Gastrocnemius medialis (tissue), 4 donors: ENCODE measurements at places on chromosomes 3 and 15.

- DNase-seq, result no peak
Measured at GRCh38 chr15:38662033-38662802, 97.6 kb upstream of the RASGRP1 start.

DNA sequence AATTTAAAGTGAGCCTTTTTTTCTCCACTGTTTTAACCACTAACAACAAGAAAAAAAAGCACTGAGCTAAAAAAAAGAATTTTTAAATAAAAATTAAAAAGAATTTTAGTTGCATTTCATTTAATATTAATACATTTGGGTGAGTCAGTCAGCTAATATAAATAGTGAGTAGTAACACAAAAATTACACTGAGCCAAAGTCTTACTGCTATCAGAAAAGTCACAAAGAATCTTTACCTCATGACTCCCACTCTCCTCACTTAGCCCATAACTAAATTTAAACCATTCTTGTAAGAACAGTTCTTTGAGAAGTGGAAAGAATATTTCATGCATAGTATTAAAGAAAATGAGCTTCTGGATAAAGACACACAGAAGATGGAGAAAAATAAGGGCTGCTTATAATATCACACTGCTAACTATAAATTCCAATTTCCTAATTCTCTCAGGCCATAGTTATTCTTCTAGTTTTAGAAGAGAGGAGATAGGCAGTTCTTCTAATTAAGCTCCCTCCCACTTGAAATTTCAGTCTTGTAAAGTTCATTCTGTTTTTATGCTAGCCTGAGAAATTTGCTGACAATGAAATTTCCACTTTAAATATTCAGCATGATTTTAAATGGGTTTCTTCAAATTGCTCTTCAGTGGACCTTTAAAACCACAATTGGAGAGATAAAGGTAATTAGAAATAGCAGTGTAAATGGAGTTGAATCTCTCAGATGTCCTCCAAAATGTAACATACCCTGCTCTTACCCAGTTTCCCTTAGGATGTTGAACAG is 17.6 kb downstream of the SHQ1 start:
- DNase-seq, result no peak

- no peak for DNase-seq
Measured at GRCh38 chr3:20125897-20126296, 60.1 kb downstream of the SGO1 start.

DNA sequence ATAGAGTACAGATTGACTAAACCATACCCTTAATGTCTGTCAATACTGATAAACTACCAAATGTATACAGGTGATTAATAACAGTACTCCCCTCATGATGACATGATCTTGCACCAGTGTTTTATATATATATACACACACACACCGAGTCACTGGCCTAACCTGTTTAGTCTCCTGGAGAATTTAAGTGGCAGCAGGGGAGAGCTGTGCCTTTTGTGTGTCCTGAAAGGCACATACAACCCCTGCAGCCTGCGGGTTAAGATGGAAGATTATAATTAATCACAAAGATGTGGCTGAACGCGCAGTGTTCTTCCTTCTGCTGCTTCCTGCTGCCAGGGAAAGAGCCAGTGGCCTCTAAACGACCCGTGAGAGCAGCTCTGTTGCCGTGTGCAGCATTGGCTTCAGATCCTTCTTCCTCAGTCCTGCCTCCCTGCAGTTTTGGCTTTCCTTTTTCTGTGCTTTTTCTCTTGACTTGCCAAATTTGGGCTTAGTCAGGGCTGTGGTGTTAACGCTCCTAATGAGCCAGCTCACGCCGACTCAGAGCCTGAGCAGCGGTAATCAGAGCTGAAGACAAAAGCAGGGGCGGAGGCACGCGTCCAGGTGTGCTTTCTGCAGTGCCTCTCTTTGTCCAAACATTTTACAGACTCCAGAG is 42.5 kb upstream of the UBE3A start:
- no peak for DNase-seq

DNA sequence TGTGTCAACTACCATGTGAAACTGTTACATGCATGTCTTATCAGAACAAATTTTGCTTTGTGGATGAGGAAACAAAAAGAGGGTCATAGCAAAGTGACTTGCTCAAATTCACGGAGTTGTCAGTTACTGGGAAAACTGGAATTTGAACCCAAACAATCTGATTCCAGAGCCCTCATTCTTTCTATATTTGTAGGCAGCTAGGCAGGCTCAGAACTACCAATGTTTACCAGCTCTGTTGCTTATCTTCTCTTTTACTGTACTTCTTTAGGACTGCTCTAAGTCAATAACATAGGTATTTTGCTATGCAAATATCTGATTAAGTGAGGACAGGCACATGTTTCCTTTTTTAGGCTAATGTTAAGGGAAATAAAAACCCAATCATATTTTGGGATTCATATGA is 450.5 kb downstream of the ZPLD1 start:
- DNase-seq, result no peak

DNA sequence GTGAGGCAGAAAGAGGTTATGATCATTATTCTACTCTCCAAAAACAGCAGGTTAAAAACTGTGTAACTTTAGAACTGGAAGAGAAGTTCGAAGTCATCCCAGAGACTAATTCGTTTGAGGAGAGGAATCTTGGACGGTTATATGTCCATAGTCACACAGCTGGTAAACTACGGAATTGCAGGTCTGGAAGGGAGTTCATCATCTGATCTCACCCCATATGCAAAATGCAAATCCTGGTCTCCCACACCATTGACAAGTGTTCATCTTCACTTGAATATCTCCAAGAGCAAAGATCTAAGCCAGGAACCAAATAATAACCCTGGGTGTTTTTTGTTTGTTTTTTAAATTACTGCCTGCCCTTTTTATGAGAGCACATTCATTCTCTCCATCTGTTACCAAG is 53.1 kb downstream of the FAM98B start:
- no peak for DNase-seq

GRCh38 chr15:40323953-40324937 is 753 bp downstream of the INAFM2 start:
- no peak for DNase-seq

DNA sequence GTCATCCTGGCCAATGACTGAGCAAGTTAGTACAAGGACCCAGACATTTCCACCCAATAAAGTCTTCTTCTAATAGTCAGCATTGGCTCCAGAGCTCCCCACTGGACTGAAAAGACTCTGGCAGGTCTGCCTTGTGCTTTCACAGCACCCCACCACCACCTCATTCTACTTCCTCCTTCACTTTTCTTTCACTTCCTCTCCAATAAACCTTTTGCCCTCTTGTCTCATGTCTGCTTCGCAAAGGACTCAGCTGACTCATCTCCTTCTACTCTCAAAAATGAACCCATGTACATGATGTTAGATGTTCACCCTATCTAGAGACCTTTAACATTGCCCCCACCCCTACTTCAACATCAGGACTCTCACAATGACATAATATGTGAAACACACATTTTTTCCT is 181.0 kb upstream of the PPP2R3A start:
- DNase-seq, result no peak

GRCh38 chr3:194314388-194315068 is 36.6 kb downstream of the CPN2 start:
- DNase-seq, result no peak

DNA sequence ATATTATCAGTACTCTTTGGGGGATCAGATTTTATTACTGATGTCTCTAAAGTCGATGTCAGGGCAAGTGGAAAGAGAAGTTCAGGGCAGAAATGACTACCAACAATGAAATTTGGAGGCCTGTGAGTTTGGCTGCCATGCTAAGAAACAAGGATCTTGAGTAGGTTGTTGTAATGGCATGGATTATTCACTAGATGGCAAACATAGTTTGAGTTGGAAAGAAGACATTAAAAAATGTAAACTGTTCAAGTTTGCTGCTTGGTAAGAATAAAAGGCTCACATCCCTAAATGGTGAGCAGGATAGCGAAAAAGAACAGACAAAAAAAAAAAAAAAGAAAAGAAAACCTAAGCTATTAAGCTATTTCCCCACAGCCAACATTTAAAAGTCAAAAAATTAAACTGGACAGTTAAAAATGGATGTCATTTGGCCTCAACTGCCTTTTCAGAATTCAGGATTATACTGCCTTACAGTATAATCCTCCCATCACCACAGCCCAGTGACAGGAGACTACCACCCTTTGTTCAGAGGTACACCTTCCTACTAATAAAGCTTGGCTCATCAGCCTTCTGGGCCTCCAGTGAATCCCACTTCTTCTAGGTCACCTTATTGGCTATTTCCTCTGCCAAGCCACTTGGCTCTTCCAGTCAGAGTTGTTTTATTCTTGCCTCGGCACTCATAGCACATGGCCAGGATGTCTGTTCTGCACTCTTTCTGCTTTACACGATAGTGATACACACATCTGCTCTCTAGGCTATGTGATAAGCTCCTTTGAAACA is 163.7 kb downstream of the PLD1 start:
- no peak for DNase-seq

- no peak for DNase-seq
Measured at GRCh38 chr3:132564070-132564465, 33.0 kb upstream of the ACKR4 start.

GRCh38 chr3:160402221-160403027 is 3.0 kb downstream of the SMC4 start:
- no peak for DNase-seq

DNA sequence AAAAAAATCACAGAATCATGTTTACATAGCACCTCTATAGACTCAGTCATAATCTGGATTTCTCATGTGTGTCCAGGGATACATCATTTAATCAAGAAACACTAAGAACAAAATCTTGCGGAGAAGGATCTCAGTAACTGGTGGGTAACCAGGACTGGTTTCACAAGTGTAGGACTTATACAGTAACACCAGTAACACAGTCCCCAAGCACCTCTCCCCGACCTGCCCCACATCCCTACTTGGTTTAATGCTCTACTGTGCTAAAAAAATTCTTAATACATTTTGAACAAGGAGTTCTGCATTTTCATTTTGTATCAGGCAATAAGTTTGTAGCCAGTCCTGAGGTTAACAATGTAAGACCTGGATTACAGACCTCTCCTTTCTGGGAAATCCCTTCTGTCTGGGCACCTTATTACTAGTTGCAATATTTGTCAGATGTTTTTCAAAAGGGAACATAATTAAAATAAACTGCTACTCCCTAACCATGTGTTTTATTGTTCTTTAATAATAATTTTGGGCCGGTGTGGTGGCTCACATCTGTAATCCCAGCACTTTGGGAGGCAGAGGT is 57.6 kb upstream of the BBX start:
- no peak for DNase-seq

GRCh38 chr15:63987796-63988378 is 58.4 kb downstream of the DAPK2 start:
- peak; percentile 76 for DNase-seq

- DNase-seq, result peak; percentile 52
Measured at GRCh38 chr3:9398700-9399336, 1.4 kb downstream of the SETD5 start.

- DNase-seq, result no peak
Measured at GRCh38 chr15:89322822-89323221, 11.8 kb downstream of the POLG start.

GRCh38 chr3:88267441-88267840 is 117.7 kb downstream of the C3orf38 start:
- DNase-seq, result no peak

DNA sequence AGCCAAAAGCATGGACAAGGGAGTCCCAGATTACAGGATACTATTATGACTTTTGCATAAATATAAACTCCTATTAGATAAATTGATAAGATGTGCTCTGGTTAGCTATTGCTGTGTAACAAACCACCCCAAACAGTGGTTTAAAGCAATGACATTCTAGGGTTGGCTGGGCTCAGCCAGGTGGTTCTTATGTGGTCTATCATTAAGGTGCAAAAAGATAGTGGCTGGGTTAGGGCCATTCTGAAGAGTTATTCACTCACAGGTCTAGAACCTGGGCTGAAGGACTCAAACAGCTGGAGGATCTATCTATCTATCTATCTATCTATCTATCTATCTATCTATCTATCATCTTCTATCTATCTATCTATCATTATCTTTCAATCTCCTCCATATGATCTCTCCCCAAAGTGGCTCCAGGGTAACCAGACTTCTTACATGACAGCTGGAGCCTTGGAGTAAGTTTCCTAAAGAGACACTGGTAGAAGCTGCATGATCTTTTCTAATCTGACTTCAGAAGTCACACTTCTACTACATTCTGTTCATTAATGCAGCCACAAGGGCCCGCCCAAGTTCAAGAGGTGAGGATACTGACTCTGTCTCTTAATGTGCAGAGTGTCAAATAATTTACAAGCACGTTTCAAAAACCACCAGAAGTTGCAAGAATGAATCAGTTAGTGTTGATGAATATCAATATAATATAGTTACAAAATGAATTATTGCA is 74.9 kb upstream of the XCR1 start:
- DNase-seq, result no peak

DNA sequence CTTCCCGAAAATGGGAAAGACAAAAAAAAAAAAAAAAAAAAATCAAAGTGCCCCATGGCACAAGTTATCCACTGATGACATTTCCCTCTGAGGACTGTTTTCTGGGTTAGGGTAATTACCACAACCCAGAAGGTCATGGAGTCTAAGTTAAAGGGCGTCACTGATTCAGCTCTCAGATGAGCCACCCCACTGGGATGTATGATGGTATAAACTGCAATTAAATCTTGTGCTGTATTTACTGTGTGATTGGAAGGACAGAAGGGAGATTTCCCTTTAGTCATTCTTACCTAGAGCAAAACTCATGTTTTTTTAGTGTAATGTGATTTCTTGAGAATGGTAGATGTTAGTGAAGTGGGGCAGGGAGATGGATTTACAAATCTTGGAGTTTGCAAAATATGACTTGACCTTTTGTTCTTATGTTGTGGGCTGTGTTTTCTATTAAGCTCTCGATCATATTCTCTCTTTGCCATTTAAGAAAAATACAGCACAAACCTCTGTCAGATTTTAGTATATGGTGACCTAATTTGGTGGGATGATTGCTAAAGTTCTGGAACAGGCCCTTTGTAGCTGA is 244.2 kb downstream of the PTPRG start:
- DNase-seq, result no peak

DNA sequence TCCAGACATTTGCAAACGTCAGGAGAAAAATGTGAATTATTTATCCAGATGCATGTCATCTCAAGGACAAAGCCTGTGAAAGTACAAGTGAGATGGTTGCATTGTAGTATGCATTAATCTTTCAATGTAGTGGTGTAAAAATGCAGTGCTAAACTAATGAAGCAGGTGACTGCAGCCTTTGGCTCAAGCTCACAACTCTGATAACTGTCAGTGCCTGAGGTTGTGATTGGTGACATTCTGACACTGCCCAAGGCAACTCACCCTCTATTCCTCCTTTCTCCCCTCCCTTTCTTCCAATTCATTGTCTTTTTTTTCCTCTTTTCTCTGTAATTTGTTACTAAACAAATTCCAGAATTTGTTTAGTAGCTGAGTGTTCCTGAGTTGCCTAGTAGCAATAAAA is 20.0 kb upstream of the TMOD3 start:
- no peak for DNase-seq

GRCh38 chr3:87350367-87351199 is 74.2 kb upstream of the POU1F1 start:
- no peak for DNase-seq

DNA sequence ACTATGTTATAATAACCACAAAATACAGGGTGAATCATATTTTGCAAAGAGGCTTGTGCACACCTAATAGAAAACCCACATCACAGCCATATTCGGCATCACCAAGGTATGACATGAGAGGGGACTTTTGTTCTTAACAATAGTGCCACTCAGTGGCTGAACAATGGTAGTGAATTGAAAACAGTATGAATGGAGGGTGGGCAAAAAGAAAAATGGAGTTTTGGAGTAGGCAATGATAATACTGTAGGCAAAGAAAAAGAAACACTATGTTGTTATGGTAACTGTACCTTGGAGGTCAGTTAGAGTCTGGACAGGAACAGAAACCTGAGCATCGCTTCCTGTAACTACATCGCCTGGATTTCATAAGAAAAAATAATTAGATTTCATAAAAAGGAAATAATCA is 348.6 kb downstream of the PLCL2 start:
- no peak for DNase-seq
